ENCODE measurements at places on chromosomes 2 and 18.

GRCh38 chr2:32715391-32715841 is 87.6 kb downstream of the TTC27 start:
- no peak for DNase-seq

DNA sequence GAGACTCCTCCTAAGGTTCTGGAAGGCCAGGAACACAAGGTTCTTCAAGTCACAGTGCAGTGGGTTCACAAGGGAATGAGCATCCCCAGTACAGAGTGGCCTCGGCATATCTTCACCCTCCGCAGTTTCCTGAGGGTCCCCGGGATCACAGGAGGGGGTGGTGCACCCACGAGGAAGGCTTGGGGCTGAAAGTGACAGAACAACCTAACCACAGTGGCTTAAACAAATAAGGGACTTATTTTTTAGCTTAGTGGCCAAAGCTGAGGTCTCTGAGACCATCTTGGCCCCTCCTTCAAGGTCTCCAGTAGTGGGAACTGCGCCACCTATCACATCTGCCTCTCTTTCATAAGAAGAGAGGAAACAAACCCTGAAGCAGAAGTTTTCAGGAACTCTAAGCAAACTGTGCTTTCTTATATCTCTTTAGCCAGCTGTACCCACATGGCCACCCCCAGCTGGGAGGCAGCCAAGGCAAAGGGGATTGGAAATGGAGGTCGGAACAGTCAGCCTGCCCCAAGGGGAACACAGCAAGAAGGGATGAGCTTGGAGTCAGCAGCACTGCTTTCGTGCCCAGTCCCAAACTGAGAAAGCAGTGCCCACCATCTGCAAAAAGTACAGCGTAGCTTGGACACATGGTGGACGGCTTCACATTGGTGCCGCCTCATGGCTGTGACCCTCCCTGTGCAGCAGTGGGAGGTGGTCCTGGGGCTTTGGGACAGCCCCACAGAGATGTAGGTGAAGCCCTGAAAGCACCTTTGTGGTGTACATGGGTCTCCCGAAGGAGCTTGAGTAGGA is 260.0 kb upstream of the ID2 start:
- no peak for DNase-seq

GRCh38 chr2:8501061-8501720 is 180.7 kb upstream of the ID2 start:
- no peak for DNase-seq

DNA sequence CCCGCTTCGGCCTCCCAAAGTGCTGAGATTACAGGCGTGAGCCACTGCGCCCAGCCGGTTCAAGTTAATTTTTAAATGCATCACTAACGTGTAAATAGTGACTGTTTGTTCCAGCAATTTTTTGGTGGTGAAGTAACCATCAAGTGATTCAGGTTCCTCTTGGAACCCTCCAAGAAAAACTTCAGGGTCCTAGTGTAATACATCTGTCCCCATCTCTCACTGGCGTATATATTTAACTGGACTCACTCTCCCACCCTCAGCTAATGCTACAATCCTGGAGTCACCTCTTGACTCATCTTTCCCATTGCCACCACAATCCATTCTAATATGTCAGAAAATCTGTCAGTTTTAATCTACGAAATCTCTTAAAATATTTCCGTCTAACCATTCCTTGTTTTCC is 10.3 kb downstream of the SULT1C4 start:
- no peak for DNase-seq

- DNase-seq, result no peak
These were observed 26.6 kb upstream of the DYSF start for GRCh38 chr2:71426721-71427120.

DNA sequence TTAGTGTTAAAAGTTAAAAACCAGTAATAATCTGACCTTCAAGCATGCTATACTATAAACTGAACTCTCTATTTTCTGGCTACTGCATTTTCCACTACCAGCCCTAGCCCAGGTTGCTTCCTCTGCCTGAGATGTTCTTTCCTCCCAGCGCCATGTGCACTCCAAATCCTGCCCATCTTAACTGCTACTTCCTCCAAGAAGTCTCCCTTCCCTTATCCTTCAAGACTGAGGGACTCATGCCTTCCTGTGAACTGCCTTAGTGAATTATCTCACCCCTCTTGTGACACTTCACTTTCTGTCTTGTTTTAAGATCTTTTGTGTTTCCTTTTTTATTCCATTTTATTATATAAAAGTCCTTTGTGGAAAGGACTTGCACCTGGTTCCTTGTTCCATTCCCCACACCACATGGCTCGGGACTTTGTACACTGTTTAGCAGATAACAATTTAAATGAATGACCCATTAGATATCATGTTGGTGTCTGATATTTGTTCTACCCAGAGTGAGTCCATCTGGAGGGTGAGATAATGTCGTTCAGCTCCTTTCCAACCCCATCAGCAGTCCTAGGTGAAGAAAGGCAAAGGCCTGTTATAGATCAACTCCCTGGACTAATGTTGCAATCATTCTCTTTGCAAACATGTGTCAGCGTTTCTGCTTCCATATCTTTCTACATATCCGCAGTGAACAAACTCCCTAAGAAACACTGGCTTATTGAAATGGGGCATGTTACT is 20.9 kb upstream of the AGFG1 start:
- DNase-seq, result no peak

DNA sequence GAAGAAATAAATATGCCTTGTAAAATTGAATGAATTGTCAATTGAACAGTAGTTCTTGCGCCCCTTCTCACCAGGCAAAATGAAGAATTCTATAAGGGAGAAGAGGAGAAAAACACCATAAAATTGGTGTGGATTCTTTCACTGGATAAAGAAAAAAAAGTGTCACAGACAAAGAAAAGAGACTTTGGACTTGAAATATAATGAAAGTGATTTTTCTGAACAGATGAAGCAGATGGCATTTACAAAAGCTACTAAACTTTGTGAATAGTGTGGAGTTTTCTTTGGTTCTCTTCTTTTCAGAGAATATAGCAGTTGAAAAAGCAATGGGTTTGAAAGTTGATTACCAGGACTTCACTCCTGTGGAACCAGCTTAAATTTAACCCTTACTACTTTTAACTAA is 945.7 kb downstream of the DSC3 start:
- DNase-seq, result no peak

DNA sequence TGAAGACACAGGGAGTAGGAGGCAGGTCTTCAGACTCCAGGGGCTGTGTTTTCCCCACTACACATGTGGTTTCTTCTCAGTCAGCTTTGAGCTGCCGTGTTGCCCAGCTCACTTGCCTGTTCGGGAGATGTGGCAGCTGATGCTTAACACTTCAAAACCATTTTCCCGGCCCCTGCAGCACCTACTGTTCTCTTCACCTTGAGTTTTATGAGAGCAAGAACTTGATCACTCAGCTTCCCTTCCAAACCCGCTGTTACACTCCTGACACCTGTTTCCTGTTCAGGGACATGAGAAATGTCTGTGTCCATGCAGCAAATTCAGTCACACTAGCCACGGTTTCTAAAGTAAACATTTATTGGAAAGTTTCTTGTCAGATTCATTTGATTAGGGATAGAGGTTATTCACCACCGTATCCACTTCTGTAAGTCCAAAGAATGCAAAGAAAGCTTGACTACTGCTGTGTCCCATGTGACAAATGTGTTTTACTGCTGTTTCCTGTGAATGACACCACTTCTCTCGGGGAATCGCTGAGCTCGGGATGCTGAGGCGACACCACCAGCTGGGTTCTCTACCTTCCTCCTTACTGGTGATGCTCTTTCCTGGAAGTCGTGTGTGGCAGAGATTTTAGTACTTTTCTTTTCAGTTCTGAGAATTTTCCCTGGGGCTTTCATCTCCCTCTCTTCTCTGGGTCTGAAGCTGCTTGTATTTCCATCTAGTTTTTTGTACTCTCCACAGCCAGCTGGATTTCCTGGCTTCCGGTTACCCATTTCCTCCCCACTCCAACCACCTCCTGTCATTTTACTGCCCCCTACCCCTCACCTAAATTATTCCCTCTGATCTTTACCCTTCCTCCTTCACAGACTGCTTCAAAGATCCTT is 91.7 kb downstream of the KLF7 start:
- no peak for DNase-seq

DNA sequence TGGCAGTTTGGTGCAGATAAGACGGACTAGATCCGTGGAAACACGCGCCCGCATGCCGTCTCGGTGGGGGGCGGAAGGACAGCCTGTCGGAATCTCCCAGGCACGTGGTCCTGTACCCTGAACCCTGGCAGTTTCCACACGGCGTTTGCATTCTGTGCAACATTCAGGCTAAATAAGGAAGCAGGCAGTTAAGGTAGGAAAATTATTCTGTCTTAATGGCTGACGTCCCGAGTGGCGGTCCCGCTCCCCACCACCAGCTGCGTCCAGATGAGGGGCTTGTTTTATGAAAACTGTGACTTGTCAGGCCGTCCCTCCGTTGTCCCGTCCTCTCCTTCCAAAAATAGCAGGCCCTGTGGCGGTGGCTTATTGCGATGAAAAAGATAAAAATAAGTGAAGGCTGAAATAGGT is 120.2 kb downstream of the NFATC1 start:
- no peak for DNase-seq

GRCh38 chr2:195820373-195820772 is 163.3 kb downstream of the SLC39A10 start:
- DNase-seq, result no peak

DNA sequence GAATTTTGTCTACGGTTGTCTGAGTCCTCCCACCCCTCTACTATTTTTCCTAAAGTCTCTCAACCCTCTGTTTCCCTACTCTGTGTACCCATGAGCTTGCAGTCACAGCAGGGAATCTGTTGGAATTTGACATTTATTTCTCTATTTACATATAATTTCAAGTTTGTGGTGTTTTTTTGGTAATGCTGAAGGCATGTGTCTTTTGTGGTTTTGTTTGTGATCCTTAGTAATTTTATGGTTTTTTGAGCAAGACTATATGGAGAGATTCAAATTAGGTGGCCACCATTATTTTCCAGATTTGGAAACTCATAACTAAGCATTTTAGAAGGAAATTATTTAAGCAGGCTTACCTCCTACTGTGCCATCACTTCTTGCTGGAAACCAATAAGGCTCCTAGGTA is 27.2 kb upstream of the FBLN7 start:
- DNase-seq, result no peak

GRCh38 chr18:8609659-8610458 is 622 bp downstream of the RAB12 start:
- DNase-seq, result no peak

DNA sequence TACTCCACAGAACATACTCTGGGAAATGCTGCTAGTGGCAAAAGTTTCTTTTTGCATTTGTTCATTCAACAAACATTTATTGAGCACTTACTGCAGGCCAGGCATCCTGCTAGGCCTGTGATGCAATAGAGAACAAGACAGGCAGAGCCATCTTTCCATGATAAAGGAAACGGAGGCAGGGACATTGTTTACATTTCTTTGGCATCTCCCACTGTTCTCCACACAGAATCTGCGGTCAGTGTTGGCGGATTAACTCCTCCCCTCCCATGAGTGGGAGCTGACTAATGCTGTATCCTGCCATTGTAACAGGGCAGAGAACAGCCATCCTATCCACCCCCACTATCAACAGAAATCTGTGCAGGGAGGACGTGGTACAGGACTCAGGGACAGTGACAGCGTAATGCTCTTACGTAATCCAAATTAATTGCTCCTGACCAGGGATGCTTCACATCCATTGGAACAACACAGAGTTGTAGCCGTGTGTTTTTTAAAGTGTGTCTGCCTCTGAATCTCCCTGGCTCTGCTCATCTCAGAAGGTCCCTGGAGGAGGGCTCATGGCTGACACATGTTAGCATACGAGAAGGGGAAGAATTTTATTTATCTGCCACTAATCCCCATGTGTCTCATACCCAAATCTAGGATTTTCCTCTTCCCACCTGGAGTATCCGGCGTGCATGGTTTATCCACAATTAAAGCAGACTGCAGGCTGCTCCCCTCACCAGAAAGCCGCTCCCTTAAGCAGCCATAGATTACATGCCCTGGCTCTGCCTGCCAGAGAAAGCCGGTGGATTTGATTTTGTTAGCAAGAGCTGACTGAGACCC is 32.3 kb downstream of the STEAP3 start:
- peak; percentile 88 for DNase-seq

DNA sequence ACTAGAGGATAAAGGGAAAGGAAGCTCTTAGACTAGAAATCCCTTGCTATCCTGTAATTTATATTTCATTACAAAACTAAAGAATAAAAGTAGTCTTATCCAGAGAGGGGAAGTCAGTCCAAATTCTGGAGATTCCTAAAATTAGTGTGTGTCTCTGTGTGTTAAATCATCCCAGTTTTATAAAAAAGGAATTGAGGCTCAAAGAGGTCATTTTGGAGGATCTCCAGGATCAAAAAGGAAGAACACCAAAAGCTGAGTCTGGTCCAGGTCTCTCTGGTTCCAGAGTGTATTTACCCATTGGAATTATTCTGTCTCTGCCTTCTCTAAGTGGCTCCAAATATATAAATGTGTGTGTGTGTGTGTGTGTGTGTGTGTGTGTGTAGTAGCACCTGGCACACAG is 166.7 kb downstream of the NRXN1 start:
- no peak for DNase-seq

DNA sequence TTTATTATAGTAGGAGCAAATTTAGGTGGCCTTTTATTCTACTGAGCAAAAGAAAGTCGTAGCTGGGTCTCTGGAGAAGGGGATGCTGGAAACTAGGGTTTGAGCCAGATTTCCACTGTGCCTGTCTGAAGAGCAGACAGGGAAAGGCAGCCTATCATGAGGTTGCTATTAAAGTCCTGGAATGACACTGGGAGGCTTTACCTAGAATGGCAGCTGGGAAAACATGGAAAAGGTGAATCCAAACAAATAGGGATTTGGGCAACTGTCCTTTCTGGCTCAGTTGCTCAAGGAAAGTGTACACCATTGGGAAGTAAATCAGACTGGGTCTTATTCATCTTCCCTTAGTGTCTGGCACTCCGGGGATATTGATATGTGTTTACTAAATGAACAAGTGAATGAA is 154.6 kb downstream of the MTX2 start:
- DNase-seq, result no peak

GRCh38 chr2:11102466-11102865 is 52.8 kb upstream of the SLC66A3 start:
- no peak for DNase-seq

GRCh38 chr2:3192920-3193319 is 184.7 kb downstream of the EIPR1 start:
- no peak for DNase-seq

DNA sequence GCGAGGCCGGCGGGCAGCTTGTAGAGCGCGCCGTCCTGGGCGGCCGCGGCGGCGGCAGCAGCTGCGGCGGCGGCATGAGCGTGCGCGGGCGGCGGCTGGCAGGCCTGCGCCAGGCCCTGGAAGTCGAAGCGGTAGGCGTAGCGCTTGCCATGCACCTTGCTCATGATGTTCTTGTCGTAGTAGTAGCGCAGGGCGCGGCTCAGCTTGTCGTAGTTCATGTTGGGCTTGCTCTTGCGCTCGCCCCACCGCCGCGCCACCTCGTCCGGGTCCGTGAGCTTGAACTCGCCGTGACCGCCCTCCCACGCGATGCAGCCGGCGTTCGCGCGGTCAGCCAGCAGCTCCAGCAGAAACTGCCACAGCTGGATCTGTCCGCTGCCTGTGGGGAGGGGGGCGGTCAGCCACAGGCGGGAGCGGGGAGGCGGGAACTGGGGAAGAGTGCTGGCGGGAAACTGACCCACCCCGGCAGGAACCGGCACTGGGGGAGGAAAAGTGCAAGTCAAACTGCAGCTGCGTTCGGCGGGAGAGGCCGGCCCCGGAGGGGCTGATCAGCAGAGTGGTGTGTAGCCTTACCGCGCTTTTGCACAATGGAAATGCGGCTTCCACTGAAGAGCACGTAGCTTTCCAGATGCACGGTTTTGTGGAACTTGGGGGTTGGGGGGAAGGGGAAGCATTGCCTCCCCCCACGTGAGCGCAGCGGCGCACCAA is 3.0 kb downstream of the FEV start:
- DNase-seq, result peak; percentile 51

GRCh38 chr2:231622963-231623362 is 30.3 kb downstream of the TEX44 start:
- no peak for DNase-seq

Data from Daoy (cell line).